ENCODE measurements at places on chromosomes 12 and 14.

DNA sequence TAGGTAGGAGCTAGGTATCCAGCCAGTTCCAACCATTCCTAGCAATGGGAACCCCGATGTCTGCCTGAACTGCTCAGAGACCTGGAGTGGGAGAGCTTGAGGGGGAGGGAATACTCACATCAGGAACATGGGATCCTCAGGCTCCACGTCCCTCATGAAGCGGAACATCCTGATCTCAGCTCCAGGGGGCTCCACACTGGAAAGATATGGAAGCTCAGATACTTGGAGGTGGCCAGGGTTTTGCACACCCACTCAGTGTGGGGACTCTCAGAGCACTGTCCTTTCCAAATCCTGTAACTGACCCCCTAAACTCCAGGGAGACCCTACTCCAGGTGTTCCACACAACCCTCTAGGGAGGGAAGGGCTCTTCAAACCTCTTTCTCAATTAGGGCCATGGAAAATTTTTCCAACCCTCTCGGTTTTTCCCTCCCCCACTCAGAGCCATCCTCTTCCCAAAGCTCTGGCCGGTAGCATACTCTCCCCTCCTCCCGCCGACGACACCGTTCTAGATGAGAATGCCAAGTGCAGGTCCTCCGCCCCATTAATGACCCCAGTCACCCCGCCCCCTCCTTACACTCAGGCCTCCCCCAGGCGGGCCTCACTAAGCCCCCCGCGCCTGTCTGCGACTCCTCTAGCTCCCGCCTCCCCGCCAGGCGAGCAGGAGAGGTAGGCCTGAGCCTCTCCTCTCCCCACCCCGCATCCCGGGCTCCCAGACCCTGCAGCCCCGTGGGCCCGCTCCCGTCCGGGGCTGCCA, 597 bp downstream of the MLF2 start:
- DNase-seq, result no peak

DNA sequence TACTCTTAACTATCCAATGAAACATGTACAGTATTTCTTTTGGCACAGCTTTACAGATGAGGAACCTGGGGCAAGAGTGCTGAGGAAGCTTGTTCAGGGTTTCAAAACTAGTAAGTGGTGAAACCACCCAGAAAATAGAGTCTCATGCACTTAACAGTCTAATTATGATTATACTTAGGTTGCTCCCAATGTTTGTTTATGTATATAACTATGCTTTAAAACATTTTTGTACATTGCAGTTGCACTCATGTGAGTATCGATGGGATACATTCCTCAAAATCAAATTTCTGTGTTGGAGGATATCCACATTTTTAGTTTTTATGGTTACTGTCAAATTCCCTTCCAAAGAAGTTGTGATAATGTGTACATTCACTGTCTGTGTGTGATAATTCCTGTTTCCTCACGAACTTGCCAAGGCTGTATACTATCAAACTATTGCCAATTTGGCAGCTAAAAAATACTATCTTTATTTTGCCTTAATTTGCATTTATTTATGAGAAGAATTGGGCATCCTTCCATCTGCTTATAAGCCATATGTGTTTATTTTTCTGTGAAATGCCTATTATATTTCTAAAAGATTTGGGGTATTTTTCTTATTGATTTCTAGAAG, 143.9 kb upstream of the SSTR1 start:
- no peak for DNase-seq

DNA sequence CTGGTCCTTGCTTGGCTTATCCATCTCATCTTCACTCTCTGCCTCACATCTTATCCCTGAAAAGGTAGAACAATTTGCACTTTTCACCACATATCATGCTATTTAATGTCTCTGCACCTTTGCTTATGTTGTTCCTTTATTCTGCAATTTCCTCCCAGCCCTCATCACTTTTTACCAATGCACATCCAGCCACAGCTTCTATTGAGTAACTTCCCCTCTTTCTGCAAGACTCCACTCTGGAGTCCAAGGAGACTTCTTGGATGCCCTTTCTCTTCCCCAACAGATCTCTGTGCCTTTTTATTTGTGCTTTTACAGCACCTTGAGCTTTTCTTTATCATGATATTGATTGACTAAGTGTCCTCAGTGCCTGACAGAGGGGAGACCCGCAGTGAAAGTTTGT, 797.1 kb downstream of the VRK1 start:
- no peak for DNase-seq

GRCh38 chr12:79614730-79615129, 76.0 kb downstream of the PAWR start:
- DNase-seq, result no peak

- DNase-seq, result no peak
Observed at GRCh38 chr12:1836241-1836803, 16.0 kb downstream of the LRTM2 start.

DNA sequence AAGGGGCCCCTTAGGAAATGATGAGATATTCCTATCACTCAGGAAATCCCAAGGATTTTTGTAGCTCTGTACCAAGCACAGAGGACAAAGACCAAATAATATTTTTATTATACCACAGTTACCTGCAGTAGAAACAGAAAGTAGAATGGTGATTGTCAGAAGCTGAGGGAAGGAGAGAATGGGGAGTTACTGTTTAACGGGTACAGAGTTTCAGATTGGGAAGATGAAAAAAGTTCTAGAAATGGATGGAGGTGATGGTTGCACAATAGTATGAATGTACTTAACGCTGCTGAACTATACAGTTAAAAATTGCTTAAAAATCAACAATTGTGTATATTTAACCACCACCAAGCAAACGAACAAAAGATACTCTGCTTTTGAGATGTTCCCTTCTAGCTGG, 24.1 kb downstream of the FLVCR2 start:
- DNase-seq, result no peak

GRCh38 chr12:116564080-116564479, 4.9 kb downstream of the MAP1LC3B2 start:
- no peak for DNase-seq
